ENCODE measurements at places on chromosomes 1 and 21.

- no peak for DNase-seq
Observed at GRCh38 chr1:11058595-11059154, 1.1 kb downstream of the SRM start.

- no peak for DNase-seq
Observed at GRCh38 chr1:245520611-245521010, 365.8 kb downstream of the KIF26B start.

DNA sequence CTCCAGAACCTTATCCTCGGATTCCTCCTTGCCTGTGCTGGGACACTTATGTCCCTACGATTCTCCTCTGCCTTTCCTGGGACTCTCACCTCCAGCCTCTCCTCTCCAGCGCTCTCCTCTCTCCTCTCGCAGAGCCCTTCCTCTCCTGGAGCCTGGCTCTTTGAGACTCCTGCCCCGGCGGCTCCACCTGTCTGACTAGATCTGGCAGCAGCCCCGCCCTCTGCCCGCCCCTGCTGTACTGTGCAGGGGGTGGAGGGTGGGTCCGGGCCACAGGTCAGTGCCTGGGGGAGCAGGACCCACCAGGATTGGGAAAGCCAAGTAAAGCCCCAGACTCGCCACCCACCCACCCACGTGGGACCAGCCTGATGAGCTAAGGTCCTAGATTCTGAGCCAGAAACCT is 1.6 kb downstream of the ELOVL1 start:
- no peak for DNase-seq

DNA sequence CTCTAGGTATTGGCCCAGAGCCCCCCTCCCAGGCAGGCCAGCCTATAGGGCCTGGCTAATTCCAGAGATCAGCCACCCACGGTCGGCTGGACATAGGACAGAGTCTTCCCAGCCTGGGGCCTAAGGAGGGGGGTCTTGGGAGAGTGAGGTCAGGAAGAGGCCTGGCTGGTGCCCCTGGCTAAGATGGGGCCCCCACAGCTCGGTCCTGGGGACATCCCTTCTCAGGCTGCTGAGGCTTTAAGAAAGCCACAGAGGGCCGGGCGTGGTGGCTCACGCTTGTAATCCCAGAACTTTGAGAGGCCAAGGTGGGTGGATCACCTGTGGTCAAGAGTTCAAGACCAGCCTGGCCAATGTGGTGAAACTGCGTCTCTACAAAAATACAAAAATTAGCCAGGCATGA is 2.5 kb downstream of the C1orf167 start:
- DNase-seq: no peak

DNA sequence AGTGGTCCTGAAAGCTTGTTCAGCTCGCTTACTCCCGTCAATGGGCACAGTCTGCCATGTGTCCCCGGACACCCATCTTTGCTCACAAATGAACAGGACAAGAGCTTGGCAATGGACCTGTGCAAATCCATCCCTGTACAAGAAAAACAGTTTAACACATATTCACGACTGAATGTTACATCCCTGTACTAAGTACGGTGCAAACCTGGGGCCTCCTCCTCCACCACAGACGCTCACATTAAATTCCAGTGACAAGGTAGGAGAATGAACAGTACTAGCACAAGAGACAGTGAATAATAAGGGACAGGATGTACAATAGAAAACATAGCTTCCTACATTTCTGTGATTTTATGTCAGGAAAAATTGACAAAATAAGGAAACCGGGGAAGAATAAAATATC is 187.7 kb downstream of the ASTN1 start:
- DNase-seq: no peak

DNA sequence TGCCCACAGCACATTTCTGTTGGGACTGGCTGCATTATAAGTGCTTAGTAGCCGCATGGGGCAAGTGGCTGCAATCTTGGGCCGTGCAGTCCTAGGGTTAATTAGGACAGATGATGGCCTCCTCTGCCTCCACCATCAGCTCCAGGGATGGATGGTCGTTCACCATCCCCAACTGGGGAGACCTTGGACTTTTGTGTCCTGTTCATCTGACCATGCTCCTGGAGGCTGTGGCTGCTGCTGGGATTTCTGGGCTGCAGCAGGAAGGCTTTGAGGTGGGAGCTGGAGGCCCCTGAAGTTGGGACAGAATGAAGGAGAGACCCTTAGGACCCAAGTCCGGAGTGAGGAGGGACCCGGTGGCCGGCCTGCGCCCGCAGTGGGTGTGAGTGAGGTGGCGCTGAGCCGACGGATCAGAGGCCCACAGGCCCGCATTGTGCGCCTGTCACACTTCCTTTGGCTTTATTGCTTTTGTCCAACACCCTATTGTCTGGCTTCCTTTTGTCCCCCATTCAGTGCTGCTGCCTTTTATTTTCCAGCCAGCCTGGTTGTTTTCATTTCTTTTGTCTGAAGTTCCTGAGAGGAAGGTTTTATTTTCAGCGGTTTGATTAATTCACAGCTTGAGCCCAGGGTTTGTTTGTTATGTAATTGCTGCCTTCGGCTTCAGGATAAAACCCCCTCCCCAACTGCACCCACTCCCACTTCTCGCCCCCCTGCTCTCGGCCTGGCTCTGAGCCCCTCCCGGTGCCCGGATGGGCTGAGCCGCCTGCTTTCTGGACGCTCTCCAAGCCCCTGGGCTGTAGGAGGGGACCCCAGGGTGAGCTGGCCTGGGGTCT is 35.6 kb downstream of the SOX13 start:
- DNase-seq: no peak

GRCh38 chr1:158149577-158150269 is 31.0 kb upstream of the CD1D start:
- DNase-seq: peak; percentile 91

- DNase-seq: no peak
Observed at GRCh38 chr1:115506518-115506917, 135.3 kb upstream of the VANGL1 start.

GRCh38 chr1:39509360-39510009 is 18.0 kb downstream of the BMP8A start:
- DNase-seq: no peak

DNA sequence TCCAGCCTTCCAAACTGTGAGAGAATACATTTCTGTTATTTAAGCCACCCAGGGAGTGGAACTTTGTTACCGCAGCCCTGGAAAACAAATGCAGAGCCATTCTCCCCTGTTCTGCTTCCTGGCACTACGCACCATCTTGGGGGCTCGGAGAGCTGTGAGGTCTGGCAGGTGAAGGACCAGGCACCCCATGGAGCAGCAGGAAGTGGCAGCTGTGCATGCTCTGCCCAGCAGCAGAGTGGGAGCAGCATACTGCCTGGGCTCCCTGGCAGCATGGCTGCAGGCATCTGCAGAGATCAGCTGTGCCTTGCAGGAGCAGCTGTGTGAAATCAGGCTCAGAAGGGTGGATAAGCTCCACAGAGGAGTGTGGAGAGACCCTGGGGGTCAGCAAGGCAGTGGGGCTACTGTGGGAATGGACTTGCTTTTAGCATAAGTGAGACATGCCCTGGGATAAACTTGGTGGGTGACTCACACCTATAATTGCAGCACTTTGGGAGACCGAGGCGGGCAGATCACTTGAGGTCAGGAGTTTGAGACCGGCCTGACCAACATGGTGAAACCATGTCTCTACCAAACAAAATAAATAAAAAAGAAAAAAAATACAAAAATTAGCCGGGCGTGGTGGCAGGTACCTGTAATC is 17.7 kb upstream of the ZSCAN20 start:
- no peak for DNase-seq

DNA sequence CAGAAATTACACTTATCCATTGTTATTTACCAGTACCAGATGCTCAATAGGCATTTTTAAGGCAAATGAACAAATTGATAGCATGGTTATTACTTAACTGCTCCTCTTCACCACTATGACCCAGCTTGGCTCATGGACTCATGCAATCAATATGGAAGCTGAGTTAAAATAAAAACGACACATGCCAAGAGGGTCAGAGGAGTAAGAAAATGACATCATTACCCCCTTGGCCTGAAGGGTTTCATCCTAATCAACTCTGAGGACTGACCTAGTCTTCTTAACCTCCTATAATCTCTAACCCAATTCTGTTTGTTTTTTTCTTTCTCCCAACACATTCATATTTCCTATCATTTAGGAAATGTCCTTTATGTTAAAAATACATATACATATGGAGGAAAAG is 41.6 kb downstream of the IRF2BP2 start:
- DNase-seq: no peak

DNA sequence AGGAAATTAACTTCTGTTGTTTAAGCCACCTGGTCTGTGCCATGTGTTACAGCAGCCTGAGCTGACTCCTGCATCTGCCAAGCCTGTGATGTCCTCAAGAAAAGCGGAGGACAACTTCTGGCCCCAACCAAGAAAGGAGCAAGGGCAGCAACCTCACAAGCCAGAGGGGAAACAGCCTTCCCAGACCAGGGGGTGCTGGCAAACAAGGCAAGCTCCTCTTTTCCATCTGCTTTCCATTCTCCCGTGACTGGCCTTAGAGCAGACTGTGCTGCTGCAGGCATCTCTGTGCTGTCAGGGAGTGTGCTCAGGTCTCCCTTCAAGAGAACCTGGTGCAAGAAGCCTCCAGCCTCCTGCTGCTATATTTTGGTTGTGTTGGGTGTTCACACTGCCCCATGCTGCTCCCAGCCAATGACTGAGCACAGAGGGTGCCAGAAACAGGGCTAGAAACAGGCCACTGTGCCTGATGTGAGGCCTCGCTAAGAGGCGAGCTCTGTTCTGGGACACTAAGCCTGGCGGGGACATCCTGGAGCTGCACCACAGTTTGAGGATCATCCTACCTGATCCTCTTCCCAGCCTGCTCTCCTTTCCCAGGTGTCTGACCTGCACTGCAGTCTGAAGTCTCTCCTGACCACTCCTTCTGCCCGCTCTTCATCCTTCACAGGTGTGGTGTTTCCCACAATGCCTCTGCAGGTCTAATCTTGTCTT is 27.5 kb upstream of the SLAMF9 start:
- no peak for DNase-seq

- no peak for DNase-seq
Observed at GRCh38 chr1:75130865-75131564, 3.2 kb upstream of the LHX8 start.

- DNase-seq: no peak
Observed at GRCh38 chr1:167854184-167854583, 59.8 kb downstream of the ADCY10 start.

- no peak for DNase-seq
Observed at GRCh38 chr1:150843474-150843873, 32.9 kb downstream of the ARNT start.

DNA sequence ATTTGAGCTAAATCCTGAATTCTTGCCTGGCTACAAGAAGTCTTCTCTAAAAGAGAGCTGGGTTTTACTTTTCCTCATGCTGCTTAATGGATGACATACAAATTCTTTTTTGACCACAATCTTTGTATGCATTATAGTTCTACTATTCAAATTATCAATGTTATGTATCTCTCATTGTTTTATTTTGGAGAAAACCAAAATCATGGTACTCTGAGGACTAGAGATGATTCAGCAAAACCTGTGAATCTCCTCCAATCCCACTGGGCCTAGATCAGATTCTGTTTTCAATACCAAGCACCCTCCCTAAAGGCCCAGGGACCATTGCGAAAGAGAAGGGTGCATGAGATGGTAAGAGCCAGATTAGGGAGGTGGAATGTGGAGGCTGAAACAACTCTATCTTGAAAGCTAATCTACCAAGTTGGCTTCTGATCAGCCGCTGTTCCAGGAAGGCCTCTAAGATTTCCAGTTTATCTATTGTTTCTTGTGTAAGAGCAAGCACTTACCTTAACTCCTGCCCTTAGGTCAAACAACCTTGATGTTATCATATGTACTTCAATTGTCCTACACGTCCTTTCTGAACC is 547.2 kb downstream of the PLPP3 start:
- no peak for DNase-seq

DNA sequence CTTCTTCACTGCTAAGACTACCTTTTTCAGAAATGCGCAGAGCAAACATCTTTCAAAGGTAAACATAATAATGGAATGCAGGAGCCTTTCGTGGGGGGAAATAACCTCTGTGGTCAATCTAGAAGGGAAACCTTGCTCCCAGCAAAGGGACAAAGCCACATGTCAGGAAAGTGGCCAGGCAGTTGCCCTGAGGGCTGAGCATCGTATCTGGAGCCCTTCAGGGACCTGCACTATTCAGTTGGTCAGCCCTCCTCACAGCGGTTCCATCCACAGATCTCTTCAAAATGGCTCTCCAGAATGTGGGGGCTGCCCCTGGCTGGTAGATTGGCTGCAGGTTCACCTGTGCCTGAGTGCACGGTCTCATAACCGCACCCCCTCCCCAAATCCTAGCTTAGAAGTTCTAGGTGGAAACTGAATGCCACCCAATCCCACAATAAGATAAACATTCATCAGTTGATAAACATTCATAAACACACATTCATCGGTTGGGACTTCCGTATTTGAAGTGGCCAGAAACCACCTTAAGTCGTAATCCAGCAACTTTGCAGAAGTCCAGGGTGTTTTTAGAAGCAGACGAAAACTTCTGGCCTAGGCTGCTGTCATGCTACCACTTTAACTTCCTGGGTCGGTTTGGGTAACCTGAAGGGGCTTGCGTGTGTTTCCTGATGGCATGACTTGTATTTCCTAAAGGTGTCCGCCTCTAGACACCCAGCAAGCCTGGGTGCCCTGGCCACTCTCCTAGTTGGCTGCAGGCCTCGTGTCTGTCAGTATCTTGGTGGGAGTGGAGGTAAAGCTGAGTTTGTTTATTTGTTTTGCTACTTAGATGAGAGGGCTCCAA is 50.5 kb downstream of the RASSF5 start:
- no peak for DNase-seq

GRCh38 chr1:14571810-14572767 is 26.4 kb upstream of the KAZN start:
- no peak for DNase-seq

- DNase-seq: no peak
Observed at GRCh38 chr1:61618755-61619154, 106.2 kb downstream of the TM2D1 start.

DNA sequence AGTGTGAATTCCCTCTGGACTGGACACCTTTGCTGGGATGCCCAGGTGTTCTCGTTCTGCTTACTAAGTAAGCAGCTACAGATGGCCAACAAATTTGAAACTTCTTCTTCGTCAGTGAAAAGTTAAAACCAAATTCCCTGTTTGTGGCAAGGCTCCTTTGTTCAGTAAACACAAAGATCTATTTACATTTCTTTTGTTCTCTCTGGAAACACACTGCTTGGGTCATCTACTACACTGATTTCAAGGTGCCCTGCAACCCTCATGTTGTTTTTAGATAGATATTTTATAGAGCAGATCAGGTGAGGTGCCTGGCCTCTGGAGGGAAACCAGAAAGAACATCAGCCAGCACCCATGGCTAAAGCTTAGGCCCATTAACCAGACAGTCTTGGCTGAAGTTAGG is 157.2 kb upstream of the UBE2U start:
- no peak for DNase-seq

Measured in fibroblast of skin of left biceps (primary cell).